ENCODE measurements at places on chromosomes 6 and 20. TPM values are rescaled to one million over a fixed set of nuclear protein-coding genes. Genes with fewer than 3 reads are reported as not detected.

DNA sequence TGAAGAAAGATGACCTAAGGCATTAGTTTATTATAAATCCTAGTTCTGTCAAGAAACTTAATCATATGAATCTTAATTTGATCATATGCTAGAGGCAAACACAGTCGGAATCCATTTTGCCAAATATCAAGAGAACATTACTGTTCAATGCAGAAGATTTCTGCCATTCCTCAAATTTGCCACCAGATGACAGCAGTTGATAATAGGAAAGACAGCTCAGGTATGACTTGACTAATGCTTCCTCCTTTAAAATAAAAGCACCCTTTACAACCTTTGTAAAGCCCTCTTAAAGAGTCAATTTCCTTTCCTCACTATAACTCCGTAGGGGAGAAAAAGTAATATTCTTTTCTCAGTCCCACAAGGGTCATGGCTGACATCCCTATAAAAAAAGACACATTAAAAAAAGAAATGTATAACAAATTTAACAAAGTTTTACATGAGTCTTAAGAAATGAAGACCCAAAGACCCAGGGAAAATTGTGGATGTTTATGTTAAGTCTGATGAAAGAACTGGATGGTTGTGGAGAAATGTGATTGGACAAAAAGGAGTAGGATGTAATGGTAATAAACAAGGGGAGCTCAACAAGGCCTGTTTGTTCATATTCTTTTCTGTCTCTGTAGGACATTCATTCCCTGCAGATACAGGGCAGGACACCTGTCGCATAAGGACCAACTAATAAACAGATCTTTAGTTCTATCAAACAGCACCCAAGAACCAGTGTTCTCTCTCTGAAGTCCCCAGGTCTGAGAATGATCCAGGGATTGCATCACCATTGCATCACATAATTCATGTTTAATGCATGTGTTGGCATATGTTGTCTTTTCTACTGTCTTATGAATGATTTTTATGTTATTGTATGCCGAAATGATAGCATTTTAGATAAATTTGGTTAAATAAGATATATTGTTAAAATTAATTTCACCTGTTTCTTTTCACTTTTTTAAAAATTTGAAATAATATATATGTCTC is 23.0 kb upstream of the IL17A start:
- no peak for DNase-seq

- DNase-seq = no peak
Observed at GRCh38 chr6:5517796-5518195, 256.5 kb downstream of the FARS2 start.

The RSPO4 gene
- polyA plus RNA-seq = 3.3 TPM

The ASF1A gene
- polyA plus RNA-seq = 33.4 TPM
